ENCODE measurements at places on chromosomes 12 and 14. TPM values are rescaled to one million over a fixed set of nuclear protein-coding genes. Genes with fewer than 3 reads are reported as not detected.

The SLCO1C1 gene
- not detected for polyA plus RNA-seq

The REM2 gene
- polyA plus RNA-seq: not detected

The BTG1 gene
- 13.7 TPM for polyA plus RNA-seq

The MARK3 gene
- 14.1 TPM for polyA plus RNA-seq

The MAP4K5 gene
- polyA plus RNA-seq: 13.1 TPM

The CLEC4D gene
- 0.40 TPM for polyA plus RNA-seq

The OR6C65 gene
- not detected for polyA plus RNA-seq

The CFAP251 gene
- polyA plus RNA-seq: 2.1 TPM

The CLEC4A gene
- polyA plus RNA-seq: 2.5 TPM

The MORN3 gene
- 0.13 TPM for polyA plus RNA-seq

The GALNT8 gene
- polyA plus RNA-seq: 0.03 TPM

The CACNB3 gene
- 0.92 TPM for polyA plus RNA-seq

The MYF5 gene
- polyA plus RNA-seq: not detected

The ZNF10 gene
- polyA plus RNA-seq: 3.1 TPM

The NKX2-1 gene
- polyA plus RNA-seq: not detected

The PRH2 gene
- polyA plus RNA-seq: not detected

The SLC15A4 gene
- polyA plus RNA-seq: 7.3 TPM

The KRT72 gene
- polyA plus RNA-seq: not detected

The ACSS3 gene
- polyA plus RNA-seq: 40.4 TPM

The FAM186B gene
- polyA plus RNA-seq: 0.33 TPM

The ASPG gene
- 158 TPM for polyA plus RNA-seq

The BRMS1L gene
- polyA plus RNA-seq: 3.2 TPM

The TAS2R43 gene
- 0.57 TPM for polyA plus RNA-seq

The IL23A gene
- polyA plus RNA-seq: 0.22 TPM

The TMEM233 gene
- polyA plus RNA-seq: 0.14 TPM

The TSPAN11 gene
- polyA plus RNA-seq: 0.54 TPM

The PRIMA1 gene
- 0.38 TPM for polyA plus RNA-seq

The KRT75 gene
- not detected for polyA plus RNA-seq

The HPD gene
- 812 TPM for polyA plus RNA-seq

The KLRD1 gene
- polyA plus RNA-seq: 1.8 TPM

The KLRC3 gene
- polyA plus RNA-seq: 0.08 TPM

The IFNG-AS1 gene
- polyA plus RNA-seq: not detected

The KRT2 gene
- polyA plus RNA-seq: not detected

The FBLN5 gene
- 10.9 TPM for polyA plus RNA-seq

The OLR1 gene
- polyA plus RNA-seq: not detected

The CMTM5 gene
- 0.22 TPM for polyA plus RNA-seq

The TCP11L2 gene
- 2.6 TPM for polyA plus RNA-seq

The SERPINA3 gene
- polyA plus RNA-seq: 11,518 TPM

The P2RX7 gene
- 2.0 TPM for polyA plus RNA-seq

The SP1 gene
- 3.8 TPM for polyA plus RNA-seq

The FOXM1 gene
- 0.81 TPM for polyA plus RNA-seq

The SIX6 gene
- not detected for polyA plus RNA-seq

The GPRC5A gene
- polyA plus RNA-seq: not detected

The TAS2R14 gene
- polyA plus RNA-seq: 0.16 TPM

The PIWIL1 gene
- 0.01 TPM for polyA plus RNA-seq

The CAPZA3 gene
- not detected for polyA plus RNA-seq

The GPR137C gene
- polyA plus RNA-seq: 0.14 TPM

The GMPR2 gene
- 42.7 TPM for polyA plus RNA-seq

The ZNF219 gene
- polyA plus RNA-seq: 10.5 TPM

The CPSF2 gene
- polyA plus RNA-seq: 9.6 TPM

The CHFR gene
- polyA plus RNA-seq: 7.5 TPM

The TOGARAM1 gene
- 2.5 TPM for polyA plus RNA-seq
